ENCODE measurements at places on chromosomes 7 and 10.

- DNase-seq: no peak
Measured at GRCh38 chr10:84424731-84425167, 96.4 kb downstream of the CCSER2 start.

- DNase-seq: no peak
Measured at GRCh38 chr7:26880852-26881251, 16.5 kb upstream of the SKAP2 start.

DNA sequence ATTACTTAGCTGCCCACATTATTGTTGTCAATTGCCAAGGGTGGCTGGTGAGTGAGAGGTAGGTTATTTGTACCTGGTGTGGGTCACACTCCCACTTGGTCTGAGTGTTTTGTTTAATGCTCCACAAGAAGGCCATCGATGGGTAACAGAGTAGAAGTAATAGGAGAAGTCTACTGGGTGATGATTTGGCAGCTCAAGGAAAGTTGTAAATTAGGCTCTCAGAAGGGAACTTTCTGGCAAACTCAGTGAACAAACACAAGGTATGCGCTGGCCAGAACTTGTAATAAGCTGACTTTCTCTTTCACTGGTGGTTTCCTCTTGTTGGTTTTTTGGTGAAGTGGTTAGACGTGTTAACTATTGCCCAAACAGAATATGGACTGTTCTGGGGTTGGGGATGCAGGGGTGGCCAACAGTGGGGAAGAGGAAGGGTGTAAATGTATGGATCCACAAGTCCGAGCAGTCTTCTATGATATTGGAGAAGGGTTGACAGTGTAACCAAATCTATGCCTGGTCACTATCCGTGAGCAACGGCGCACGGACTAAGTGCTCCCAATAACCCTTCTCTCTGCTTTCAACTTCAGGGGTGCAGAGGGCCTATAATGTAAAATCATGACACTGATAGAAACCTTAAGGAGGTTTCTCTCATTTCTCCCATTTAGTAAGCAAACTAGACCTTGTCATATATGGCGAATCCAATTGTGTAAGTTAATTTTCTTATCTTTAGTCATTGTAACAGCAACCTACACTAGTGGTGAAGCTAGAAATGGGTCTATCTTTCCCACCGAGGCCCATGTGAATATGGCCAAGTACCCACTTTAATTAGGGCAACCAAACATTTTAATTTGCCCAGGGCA is 212.8 kb downstream of the PTEN start:
- DNase-seq: no peak

- no peak for DNase-seq
Measured at GRCh38 chr7:148328906-148329305, 261.7 kb upstream of the C7orf33 start.

GRCh38 chr7:35536396-35536826 is 158.5 kb downstream of the HERPUD2 start:
- no peak for DNase-seq

DNA sequence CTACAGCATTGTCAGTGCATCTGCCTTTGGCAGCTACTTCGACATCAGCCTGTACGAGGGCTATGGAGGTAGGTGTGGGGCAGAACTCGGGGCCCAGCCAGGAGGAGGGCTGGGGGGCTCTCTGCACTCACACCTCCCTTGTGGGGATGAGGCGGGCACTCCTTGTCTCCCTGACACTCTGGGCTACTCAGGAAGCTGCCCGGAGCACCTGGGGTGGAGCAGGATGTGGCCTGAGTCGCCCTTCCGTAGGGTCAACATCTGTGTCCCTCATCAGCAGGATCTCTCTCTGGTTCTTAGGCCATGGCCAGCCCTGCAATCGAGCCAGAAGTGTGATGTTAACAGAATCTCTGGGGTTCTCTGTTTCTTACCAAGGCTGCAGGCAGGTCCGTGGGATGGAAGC is 40.2 kb downstream of the C10orf105 start:
- no peak for DNase-seq
